ENCODE measurements at places on chromosomes 3 and 15.

GRCh38 chr15:89090791-89091626 lies 2.8 kb downstream of the ABHD2 start:
- DNase-seq = peak; percentile 44

- no peak for DNase-seq
Observed at GRCh38 chr3:71395927-71396695, 187.4 kb downstream of the FOXP1 start.

GRCh38 chr3:164155400-164155799 lies 922.9 kb downstream of the SI start:
- no peak for DNase-seq

- no peak for DNase-seq
Observed at GRCh38 chr3:50205413-50206276, 574 bp downstream of the SLC38A3 start.

DNA sequence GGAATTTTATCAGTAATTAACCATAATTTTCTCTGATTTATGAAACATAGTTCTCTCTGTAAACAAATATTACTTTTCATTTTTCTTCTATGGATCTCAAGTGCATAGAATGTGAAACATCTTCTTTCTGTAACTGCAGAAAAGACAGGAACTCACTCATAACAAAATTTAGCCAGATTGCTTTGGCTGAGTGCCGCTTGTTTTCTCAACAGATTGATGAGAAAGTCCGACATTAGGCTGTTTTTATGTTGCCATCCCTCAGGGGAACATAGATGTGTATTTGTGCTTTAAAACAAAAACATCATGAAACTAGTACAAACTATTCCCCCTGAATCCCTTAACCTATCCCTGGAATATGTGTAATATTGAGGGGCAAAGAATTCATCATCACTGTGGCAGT lies 154.2 kb downstream of the B3GALNT1 start:
- DNase-seq = no peak

GRCh38 chr3:97960993-97961766 lies 11.1 kb downstream of the RIOX2 start:
- DNase-seq = no peak

GRCh38 chr3:95049841-95050240 lies 987.0 kb downstream of the NSUN3 start:
- DNase-seq = no peak

Data from central memory CD4-positive, alpha-beta T cell (primary cell).